ENCODE measurements at places on chromosomes 16 and 17.

DNA sequence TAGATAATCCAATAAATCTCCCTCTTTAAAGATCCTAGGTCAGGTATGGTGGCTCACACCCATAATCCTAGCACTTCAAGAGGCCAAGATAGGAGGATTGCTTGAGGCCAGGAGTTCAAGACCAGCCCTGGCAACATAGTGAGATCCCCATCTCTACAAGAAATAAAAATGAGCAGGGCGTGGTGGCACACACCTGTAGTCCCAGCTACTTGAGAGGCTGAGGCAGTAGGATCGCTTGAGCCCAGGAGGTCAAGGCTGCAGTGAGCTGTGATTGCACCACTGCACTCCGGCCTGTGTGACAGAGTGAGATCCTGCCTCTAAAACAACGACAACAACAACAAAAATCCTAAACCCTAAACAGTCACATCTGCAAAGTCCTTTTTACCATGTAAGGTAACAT, 2.0 kb upstream of the CCL22 start:
- no peak for DNase-seq

GRCh38 chr16:4689091-4689671, 4.2 kb upstream of the NUDT16L1 start:
- DNase-seq = no peak

DNA sequence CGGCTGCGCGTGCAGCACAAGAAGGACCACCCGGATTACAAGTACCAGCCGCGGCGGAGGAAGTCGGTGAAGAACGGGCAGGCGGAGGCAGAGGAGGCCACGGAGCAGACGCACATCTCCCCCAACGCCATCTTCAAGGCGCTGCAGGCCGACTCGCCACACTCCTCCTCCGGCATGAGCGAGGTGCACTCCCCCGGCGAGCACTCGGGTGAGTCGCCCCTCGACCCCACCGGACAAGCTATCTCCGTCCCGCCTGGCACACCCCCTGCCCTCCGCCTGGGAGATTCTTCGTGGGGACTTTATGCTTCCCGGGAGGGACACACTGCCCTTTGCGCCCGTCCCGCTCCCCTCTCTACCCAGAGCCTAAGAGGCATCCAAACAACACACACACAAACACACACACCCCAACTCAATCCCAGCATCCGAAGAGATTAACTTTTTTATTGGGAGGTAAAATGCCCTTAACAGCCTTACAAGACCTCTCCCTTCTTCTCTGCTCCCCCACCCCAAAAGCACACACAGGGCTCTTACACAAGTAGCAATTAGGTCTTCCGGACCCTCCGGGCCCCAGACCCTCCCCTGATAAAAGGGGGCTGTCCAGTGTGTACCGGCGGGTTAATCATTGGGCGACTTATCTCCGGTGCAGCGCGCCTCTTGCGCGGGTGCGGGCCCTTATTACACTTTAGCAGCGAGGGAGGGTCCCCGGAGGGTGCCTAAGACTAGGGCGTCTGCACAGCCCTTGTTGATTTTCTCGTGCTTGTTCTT, 2.1 kb downstream of the SOX9 start:
- DNase-seq = no peak

DNA sequence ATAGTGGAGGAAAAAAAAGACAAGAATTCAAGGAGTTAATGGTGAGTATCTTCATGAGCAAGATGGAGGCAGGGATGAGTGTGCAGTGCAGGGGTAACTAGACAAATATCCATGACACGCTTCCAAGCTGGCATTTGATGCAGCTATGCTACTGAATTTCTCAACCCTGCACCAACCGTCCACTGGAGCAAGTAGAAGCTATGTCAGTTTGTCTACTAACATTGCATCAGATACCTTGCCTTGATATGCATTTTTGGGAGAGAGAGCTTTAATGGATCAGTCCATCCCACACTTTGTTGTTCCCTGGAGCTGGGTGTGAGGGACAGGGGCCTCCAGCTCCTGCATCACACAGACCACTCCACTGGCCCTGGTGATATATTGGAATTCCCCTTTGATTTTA, 16.4 kb downstream of the CCL11 start:
- peak; percentile 26 for DNase-seq

- DNase-seq = no peak
Observed at GRCh38 chr17:39750131-39751015, 12.6 kb downstream of the GRB7 start.

GRCh38 chr16:48452991-48453760, 68.0 kb upstream of the SIAH1 start:
- no peak for DNase-seq

DNA sequence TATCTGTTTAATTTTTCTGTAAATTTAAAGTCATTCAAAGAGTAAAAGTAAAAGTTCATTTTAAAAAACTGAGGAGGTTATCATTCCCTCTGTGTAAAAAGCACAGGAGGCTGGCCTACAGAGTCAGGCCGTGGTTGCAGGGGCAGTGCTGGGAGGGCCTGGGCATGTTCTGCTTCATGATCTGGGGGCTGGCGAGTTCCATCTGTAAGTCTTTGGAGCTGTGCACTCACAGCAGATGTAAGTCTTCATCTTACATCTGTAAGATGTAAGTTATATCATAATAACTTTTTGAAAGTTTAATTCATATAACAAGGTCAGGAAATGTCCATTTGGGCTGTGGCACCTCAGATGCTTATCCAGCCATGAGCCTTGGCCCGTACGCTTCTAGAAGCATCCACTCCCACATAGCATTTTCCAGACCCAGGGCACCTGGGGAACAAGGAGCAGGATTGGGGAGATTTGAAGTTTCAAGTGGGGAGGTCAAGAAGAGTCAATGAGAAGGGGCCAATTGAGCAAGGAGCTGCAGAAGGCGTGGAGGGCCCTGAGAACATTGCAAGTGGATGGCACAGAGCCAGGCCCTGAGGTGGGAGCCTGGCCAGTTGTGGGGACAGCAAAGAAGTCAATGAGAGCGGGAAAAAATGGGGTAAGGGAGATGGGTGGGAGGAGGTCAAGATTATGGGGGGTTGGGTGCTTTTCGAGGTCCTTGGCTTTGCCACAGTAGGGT, 54.1 kb downstream of the TNFRSF13B start:
- DNase-seq = no peak

DNA sequence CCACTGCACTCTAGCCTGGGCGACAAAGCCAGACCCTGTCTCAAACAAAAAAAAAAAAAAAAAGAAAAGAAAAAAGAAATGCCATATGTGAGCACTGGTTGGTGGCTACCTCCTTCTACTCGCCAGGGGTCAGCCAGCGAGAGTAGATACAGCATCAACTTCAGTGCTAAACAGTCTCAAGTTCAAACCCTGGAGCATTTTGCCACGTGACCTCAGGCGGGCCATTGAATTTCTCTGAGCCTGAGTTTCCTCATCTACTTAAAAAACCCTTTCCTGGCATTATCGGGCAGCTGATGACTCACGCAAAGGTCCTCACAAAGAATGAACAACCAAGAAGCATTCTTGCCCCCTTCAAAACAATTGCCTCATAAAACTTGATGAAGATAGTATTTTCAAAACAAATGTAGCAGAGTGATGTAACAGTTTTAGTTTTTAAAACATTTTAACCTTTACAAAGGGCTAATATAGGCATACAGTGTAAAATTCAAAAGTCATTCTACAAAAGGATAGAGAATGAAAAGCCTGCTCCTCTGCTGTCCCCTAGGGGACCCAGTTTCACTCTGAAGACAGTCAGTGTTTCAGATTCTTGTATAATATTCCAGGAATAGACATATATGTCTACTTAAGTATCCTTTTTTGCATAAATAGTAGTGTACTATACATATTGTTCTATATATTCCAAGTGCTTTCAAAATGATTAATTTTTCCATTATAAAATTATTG, 28.4 kb downstream of the DNAH2 start:
- peak; percentile 69 for DNase-seq

DNA sequence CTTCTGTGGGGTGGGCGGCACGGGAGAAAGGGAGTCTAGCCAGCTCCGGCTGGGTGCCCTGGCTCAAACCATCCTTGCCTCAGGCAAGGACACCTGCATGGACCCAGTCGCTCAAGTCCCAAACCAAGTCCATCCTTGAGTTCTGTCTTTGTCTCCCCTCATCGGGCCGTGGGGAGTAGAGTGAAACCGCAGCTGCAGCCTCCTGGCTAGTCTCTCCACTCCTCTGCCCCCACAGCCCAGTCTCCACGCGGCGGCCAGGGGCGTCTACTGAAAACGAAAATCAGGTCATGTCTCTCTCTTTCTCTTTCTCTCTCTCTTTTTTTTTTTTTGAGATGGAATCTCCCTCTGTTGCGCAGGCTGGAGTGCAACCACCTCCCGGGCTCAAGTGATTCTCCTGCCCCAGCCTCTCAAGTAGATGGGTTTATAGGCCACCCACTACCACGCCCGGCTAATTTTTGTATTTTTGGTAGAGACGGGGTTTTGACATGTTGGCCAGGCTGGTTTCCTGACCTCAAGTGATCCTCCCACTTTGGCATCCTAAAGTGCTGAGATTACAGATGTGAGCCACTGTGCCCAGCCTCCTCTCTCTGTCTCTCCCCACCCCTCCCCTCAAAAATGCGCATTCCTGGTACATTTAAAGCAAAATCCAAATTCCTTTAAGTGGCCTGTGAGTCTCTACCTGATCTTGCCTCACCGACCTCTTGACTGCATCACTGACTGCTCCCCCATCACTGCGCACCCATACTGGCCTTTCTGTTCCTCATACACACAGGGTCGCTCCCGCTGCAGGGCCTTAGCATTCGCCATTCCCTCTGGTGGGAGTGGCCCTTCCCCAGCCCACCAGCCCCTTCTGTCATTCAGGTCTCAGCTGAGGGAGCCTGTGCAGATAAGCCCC, 17.7 kb upstream of the RMI2 start:
- DNase-seq = no peak

GRCh38 chr16:50489182-50489581, 59.0 kb upstream of the NKD1 start:
- no peak for DNase-seq

DNA sequence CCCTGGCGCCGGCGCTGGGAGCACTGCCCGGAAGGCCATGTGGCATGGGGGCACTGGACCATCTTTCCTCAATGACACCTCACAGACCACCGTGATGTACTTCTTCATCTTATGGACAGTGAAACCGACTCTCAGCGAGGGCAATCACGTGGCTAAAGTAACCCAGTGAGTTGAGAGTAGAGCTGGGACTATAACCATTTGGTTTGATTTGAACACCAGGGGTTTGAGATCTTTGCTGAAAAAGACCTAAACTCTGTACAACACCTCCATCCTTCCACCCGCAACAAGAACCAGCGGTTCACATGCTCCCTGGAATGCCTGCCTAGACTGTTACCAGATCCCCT, 3.3 kb downstream of the ITGA2B start:
- DNase-seq = no peak

- DNase-seq = no peak
Observed at GRCh38 chr17:76757256-76757655, 19.3 kb downstream of the MFSD11 start.

DNA sequence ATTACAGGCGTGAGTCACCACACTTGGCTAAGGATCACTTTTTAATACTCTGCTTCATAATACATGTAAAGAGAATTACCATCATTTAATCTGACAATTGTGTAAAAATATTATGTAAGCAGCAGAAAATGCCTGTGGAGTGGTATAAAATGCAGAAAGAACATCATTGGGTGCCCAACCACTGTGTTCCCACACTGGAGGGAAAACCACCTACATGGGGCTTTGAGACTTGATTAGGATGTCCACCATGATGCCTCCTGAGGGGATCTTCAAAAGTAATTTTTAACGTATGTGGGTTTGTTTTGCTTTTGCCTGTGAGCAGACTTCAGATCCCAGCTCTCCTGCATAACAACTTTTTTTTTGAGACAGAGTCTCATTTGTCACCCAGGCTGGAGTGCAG, 18.8 kb downstream of the CFAP97D1 start:
- no peak for DNase-seq

DNA sequence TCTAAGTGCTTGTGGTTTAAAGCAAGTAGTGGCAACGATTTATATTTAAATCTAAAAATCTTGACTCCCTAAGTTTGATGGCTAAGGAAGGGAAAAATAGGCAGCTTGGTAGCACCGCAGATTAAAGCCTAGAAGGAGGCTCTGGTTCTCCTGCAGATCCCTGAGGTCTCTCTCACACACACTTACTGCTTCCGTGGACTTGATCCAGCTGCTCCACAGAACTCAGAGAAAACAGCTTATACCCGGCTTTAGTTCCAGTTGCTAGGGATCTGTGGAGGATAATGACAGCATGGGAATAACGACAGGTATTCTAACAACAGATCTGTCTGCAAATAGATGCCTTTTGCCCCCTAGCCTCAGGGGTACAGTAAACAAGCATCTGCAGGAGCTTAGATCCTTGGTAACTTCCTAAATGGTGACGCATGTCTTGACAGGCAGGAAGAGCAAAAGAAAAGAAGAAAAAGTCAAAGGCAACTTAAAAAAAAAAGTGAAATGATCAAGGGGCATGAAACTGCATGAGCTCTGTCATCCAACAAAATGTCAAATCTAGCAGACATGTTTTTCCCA, 4.5 kb downstream of the WIPI1 start:
- DNase-seq = no peak

DNA sequence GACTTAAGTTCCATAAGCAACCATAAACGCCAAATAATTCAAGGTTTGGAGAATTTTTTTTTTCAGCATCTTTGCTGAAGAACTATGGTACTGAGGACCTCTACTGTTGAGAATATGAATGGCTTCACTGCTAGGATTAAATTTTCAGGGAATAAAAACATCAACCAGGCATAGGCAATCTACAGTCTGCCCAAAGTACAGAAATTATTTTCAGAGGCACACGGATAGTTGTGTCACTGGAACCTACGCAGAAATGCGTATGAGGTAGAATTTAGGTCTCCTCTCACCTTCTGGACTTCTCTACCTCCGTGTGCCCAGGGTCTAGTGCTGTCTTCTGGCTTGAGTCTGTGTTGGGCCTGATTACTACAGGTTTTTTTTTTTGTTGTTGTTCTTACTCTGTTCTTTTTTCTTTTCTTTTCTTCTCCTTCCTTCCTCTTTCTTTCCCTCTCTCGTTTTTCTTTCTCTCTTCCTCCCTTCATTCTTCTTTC, 39.7 kb downstream of the NACA2 start:
- peak; percentile 44 for DNase-seq

GRCh38 chr17:31466096-31466760, 74.8 kb downstream of the RAB11FIP4 start:
- DNase-seq = no peak

DNA sequence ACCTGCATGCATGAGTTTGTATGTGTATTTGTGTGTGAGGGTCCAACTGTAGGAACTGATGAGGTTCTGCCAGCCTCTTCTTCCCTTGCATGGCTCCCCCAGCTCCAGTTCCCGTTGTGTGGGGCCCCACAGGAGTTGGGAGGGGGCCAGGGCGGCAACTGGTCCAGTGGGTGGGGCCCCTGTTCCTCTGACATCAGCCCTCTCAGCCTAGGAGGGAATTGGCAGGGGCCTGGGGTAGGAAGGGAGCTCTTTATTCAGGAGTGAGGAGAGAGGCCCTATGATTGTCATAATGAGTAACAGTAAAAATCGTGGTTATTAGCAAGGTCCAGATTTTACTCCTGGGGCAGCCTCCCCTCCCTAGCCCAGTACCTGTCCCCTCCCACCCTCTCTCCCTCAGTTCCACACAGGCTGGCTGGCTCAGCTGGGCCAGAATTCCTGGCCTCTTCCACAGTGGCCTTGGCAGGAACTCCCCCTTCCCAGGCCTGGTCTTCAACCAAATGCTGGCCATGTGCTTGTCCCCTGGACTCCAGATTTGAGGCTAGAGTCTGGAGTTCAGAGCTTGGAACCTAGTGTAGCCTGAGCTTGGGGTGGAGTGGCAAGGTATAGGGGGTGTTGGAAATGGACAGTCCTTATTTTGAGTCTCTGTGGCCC, 18.9 kb downstream of the RARA start:
- DNase-seq = no peak

GRCh38 chr16:23535901-23536300, 21.2 kb downstream of the EARS2 start:
- no peak for DNase-seq

Data from suppressor macrophage treated with lipopolysaccharide for 4 hours (primary cell).